Epithelial cell of proximal tubule (primary cell): ENCODE measurements at places on chromosomes 12 and 14.
A peak's percentile ranks its signal among the peaks of the same experiment; 100 is the strongest.

DNA sequence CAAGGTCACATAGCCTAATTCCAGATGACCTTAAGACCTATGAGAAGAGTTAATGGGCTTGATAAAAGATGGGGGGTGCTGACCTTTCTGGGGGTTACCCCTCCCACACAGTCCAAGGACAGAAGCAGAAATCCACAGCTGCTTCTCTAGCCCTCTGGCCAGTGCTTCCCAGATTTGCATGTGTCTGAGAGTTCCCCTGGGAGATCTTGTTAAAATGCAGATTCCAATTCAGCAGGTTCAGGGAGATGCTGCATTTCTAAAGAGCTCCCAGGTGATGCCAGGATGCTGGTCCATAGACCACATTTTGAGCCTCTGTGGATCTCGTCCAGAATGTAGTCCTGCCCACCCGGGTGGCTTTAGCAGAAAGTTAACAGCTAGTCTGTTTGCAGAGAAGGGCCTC lies 82.1 kb downstream of the WSCD2 start:
- DNase-seq = no peak

DNA sequence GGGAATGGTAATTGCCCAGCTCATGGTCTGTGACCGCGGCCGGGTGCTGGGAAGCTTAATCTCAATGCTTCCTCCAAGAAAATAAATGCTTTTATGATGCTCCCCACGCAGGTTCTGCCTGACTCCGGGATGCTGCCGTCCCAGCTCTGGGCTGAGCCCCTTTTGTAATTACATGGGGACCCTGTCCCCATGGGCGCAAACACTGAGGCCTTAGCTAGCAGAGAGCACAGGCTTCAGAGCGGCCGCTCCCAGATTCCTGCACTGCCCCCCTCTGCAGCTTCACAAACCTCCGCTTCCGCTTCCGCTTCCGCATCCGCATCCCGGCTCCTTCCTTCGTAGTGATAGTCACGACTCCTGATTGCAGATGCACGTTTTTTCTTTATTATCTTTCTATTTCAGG lies 129.5 kb downstream of the KIF26A start:
- DNase-seq = no peak

DNA sequence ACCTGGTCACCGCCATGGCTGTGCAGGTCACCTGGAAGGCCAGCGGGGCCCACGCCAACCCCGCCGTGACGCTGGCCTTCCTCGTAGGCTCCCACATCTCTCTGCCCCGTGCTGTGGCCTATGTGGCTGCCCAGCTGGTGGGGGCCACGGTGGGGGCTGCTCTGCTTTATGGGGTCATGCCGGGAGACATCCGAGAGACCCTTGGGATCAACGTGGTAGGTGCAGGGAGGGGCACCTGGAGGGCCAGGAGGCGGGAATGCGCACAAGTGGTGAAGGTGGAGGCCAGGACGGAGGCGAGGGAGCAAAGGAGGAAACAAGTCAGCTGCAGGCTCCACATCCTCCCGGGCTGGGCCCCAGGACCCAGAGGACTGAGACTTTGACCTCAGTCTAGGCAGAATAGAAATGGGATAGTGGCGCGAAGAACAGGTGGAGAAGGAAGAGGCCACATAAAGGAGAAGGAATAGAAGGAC lies 649 bp downstream of the AQP6 start:
- no peak for DNase-seq

- DNase-seq = no peak
Observed at GRCh38 chr14:100156776-100157175, 2.7 kb downstream of the DEGS2 start.

- no peak for DNase-seq
Observed at GRCh38 chr14:95303552-95303951, 16.2 kb downstream of the CLMN start.

DNA sequence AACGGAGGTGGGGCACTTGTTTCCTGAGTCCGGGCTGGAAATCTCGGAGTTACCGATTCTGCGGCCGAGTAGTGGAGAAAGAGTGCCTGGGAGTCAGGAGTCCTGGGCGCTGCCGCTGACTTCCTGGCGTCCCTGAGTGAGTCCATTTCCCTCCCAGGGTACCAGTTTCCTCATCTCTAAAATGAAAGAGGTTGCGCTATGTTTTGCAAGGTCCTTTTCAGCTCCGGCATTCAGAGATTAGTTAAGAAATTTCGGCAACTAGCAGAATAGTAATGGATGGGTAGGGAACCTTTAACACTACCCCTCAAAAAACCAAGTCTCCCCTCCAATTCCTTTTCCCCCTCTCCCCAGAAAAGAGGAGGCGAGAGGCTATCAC lies 724 bp downstream of the BLOC1S1 start:
- no peak for DNase-seq

GRCh38 chr14:90943367-90943766 lies 117.1 kb downstream of the RPS6KA5 start:
- no peak for DNase-seq

DNA sequence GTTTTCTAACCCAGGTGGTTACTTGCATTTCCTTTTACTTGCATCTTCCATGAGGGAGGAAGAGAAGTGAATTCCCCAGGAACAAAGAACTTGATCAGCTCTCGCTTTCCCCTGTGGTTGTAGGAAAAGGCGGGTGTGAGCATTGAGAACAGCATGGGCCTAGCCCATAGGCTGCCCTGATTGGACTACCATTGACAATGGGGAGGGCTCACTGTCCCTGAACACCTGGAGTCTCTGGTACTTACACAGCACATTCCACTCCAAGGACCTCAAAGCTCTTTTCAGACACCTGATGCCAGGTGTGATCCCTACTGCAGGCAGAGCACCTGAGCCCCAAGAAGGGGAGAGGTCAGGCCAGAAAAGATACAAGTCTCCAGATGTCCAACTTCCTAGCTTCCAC lies 25.0 kb downstream of the MAX start:
- no peak for DNase-seq

- no peak for DNase-seq
Observed at GRCh38 chr12:27437839-27438238, 8.7 kb upstream of the SMCO2 start.

- DNase-seq = no peak
Observed at GRCh38 chr12:48279101-48279500, 71.6 kb downstream of the ZNF641 start.

DNA sequence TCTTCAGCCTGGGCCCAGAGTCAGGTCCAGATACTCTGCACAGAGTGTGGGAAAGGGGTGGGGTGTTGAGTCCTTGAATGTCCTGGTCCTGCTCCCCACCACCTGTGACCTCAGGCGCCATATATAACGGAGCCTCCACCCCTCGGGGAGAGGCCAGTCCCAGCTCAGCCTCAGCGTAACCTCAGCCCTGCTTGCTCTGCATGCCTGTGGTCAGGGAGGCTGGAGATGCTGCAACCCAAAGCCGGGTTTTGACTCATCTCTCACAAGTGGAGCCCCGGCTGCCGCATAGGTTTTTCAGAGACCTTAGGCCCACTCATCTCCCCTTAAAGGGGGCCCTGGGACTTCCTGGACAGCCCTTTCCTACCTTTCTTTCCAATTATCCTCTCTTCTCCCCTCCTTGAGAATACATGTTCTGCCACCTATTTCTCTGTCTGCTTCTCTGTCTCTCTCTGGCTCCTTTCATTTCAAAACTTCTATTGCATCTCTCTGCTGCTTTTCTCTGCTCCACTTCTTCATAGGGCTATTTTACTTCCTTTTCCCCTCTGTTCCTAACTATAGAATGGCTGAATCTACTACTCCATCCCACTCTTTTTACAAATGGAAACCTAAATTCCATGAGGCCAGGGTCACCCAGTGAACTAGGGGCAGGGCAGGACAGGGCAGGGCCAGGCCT lies 1.2 kb downstream of the ITGB7 start:
- DNase-seq = no peak

GRCh38 chr12:122942637-122943036 lies 23.6 kb downstream of the ABCB9 start:
- DNase-seq = no peak

GRCh38 chr12:131430158-131430742 lies 280.6 kb upstream of the SFSWAP start:
- DNase-seq = no peak

DNA sequence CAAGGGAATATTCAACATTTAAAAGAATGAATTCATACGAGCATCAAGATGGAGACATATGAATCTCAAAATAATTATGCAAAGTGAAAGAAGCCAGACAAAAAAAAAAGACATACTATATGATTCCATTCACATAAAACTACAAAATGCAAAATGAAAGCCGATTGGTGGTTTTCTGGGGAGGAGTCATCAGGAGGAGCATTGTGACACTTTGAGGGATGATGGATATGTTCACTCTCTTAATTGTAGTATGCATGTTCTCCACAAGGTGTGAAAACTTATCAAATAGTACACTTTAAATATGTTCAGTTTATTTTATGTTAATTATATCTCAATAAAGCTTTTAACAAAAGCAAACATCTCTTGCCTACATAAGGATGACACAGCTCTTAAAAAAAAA lies 13.5 kb downstream of the OLR1 start:
- no peak for DNase-seq

DNA sequence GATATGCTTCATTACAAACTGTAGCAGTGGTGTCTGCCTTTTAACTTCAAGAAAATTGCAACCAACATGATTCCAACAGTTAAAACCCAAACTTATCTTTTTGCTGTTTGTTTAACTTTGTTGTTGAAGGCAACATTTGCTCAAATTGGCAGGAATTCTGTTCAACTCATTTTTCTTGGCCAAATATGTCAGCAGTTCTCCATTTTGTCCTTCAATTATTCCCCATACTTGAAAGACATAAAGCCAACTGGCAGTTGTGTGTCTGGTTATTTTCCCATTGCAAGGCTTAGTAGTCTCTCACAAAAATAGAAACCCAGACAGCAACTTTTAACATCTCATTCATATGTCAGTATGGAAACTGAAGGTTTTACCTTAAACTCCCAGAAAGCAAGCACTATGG lies 146.3 kb downstream of the LRIG3 start:
- no peak for DNase-seq

GRCh38 chr14:65791191-65791981 lies 378.9 kb downstream of the FUT8 start:
- peak; percentile 18 for DNase-seq

- DNase-seq = no peak
Observed at GRCh38 chr12:123129621-123130020, 21.3 kb downstream of the PITPNM2 start.

GRCh38 chr12:85781766-85782165 lies 54.4 kb downstream of the RASSF9 start:
- DNase-seq = no peak

- DNase-seq = no peak
Observed at GRCh38 chr12:85424581-85425348, 144.7 kb downstream of the ALX1 start.

- DNase-seq = no peak
Observed at GRCh38 chr12:78864403-78864869, at the start of gene SYT1. Gene SYT1, plus strand, starts transcription at chr12:78864774.

GRCh38 chr14:50677527-50678063 lies 9.5 kb upstream of the SAV1 start:
- peak; percentile 48 for DNase-seq
